ENCODE measurements at places on chromosomes 12 and 14.

DNA sequence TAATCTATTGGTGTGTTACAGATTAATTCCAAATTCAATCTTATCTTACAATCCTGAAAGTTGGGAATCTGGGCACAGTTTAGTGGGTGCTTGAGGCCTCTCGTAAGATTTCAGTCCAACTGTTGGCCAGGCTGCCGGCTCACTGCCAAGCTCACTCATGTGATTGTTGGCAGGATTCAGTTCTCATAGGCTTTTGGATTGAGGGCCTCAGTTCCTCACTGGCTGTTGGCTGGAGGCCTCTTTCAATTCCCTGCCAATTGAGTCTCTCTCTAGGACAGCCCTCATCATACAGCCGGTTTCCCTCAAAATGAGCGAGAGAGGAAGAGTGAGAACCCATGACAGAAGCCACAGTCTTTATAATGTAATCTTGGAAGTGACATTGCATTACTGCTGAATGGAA lies 123.5 kb upstream of the FBXO33 start:
- DNase-seq, result no peak

DNA sequence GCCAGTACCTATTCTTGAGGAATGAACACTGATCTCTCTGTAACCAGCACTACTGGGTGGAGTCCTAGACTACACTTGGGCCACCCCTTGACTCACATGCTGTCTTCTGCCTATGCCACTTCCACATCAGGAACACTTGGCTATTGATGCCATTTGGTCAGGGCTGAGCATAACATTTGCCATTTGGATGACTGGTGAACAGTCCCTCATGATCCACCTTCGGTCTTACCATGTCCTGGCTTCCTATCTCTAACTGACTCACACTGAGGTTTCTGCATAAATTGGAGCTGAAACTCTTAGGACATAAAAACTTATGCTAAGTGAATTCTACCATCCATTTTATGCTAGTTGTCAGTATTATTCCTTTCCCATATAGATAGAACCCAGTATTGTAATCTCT lies 91.7 kb upstream of the PELI2 start:
- no peak for DNase-seq

DNA sequence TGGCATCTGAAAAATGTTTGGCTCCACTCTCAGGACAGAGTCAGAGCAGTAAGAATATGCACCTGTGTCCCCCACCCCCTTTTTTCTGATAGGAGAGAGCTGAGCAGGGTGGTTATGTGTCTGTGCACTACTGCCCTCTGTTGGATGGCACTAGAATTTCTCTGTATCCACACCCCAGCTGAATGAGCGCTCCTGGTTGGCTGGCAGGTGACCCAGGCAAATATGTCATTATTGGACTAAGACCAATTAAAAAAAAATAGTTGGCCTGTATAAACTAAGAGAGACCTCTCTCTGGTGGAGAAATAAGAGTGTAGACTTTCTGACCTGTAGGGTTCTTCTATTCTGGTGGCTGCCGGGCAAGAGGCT lies 107.0 kb downstream of the PTCSC3 start:
- DNase-seq, result no peak

DNA sequence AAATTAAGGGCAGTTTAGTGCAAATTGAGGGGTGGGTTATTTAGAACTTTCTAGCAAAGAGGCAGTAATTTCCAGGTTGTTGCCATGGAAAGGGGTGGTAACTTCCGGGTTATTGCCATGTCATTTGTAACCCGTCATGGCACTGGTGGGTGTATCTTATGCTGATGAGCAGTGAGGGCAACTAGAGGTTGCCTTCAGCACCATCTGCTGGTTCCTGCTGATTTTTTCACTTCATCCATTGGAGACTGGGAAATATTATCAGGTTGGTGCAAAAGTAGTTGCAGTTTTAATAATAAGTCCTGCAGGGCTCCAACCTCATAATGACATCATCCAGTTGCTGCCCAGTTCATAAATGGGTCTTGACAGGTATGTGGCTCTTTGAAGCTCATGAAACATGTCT lies 24.4 kb upstream of the SERPINA4 start:
- no peak for DNase-seq

- DNase-seq, result no peak
These were observed 240.0 kb upstream of the TMEM132C start for GRCh38 chr12:128026696-128027574.

DNA sequence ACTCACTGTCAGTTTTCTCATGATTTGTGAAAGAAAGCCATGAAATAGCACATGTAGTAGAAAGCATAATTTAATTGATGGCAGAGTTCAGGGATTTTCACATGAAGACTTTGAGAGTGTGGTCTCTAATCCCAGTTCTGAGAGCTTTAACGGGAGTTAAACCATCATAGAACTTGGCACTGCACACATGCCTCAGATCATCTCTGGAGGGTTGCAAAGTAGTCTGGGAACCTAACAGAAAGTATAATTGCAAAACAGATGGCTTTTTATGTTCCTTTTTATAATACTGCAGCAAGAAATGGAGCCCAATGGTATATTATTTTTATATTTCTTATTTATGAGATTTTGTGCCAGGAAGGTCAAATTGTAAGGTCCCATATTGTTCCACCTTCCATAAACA lies 77.9 kb downstream of the BHLHE41 start:
- no peak for DNase-seq

DNA sequence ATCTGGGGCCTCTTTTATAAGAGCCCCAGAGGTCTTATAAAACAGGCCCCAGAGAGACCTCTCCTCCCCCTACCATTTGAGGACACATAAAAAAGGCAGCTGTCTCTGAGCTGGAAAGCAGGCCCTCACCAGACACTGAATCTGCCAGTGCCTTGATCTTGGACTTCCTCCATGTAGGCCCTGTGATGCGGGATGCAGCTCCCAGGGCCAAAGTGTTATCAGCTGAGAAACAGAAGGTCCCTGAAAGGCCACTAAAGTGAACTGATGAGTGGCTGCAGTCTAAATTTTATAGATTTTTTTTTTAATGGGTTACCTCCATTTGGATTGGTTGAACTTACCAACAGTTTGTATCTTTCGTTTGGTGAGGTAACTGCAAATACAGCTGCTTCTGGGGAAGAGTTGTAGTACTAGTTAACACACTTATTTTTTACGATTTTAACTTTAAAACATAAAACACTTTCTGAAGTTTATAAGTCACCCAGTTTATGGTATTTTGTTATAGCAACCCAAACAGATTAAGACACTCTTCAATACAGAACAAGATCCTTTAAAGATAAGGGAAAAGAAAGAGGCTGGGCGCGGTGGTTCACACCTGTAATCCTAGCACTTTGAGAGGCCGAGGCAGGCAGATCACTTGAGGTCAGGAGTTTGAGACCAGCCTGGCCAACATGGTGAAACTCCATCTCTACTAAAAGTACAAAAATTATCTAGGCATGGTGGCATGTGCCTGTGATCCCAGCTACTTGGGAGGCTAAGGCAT lies 5.6 kb upstream of the GUCY2C start:
- DNase-seq, result no peak

GRCh38 chr14:54170301-54170700 lies 213.7 kb upstream of the BMP4 start:
- DNase-seq, result no peak

DNA sequence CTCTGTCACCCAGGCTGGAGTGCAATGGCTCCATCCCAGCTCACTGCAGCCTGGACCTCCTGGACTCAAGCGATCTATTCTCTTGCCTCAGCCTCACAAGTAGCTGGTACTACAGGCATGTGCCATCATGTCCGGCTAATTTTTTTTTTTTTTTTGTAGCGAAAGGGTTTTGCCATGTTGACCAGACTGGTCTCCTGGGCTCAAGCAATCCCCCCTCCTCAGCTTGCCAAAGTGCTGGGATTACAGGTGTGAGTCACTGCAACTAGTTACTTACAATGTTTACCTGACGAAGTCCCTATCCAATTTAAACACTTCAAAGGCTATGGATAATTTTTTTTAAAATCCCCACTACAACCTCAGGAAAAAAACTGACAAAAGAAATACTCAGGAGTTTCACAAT lies 1.8 kb downstream of the KRR1 start:
- no peak for DNase-seq

GRCh38 chr12:62910549-62911169 lies 24.3 kb downstream of the PPM1H start:
- DNase-seq, result no peak

- DNase-seq, result no peak
These were observed 28.3 kb downstream of the ZNF664 start for GRCh38 chr12:124001343-124001742.

DNA sequence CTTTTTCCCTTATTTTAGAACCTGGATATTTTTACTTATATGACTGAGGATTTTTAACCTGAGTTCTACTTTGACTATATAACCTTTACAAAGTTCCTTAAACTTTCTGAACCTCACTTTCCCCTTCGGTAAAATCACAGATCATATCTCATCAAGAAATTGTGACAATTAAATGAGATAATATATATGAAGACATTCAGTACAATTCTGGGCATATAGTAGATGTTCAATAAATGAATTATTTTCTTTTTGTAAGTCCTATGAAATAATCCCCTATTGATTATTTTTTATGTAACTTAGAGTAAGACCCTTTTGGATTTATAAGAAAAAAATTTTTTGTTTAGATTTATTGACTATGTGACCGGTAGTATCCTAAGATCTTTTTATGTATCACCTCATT lies 17.6 kb upstream of the FAM177A1 start:
- no peak for DNase-seq

- DNase-seq, result no peak
These were observed 262.6 kb upstream of the TMTC1 start for GRCh38 chr12:30046376-30046775.

DNA sequence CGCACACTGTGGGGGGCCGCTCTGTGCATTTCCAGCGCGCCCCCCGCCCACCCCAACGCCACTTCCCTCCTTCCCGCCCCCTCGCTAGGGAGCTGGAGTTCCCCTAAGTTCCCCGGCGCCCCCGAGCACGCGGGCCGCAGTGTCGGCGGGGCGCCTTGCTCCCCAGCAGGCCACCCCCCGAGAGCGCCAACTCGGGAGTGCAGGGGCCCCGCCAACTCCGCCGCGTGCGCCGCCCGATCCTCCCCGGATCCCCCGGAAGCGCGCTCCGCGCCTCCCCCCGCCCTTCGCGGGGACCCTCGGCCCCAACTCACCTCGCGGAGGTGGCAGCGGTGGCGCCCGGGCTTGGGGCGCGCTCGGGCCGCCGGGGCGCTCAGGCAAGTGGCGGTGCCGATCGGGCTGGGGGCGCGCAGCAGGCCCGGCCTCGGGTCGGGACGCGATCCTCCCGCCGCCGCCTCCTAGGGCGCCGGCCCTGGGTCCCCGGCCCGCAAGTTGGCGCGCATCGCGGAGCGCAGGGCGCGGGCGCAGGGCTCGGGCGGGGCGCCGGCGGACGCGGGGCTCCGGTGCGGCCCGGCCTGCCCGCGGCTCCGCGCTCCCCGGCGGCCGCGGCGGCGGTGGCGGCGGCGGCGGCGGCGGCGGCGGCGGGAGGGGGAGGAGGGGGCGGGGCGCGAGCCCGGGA lies at the start of gene NCOR2:
NCOR2 (minus strand) TSS at position 616 of the 676 bp plus-strand sequence. CDS start 72,361 bp downstream, outside the sequence.
- peak; percentile 16 for DNase-seq

GRCh38 chr14:101873991-101874390 lies 90.4 kb upstream of the DYNC1H1 start:
- no peak for DNase-seq

DNA sequence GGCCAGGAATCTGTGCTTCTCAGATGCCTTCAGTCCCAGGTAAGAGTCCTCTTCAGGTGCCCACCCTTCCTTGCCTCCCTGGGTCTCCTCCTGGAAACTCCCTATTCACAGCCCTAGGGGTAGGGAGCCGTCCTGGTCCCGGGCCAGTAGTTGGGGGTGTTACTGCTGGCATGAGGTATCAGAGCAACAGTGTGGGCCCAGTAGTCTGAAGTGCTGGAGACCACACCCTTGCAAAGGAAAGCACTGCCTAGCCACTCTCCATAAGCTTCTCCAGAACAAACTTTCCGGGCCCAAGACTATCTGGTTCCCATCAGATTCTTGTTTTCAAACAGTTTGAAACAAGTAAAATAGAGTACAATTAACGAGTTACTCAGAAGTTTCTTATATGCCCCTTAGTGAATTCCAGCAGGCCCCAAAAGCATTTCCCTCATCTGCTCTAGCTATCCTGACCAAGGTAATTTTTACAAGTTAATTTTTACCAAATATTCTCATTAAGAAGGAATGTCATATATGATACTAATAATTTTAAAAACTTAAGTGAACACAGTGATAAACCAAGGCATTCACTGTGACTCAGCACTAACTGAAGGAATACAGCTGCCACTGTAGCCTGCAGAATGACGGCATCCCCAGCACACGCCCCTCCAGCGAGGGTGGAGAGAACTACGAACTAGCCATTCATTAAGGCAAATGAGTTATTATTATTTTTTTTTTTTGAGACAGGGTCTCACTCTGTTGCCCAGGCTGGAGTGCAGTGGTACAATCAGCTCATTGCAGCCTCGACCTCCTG lies 49.4 kb downstream of the MOK start:
- DNase-seq, result no peak

GRCh38 chr12:104957719-104958000 lies 430 bp downstream of the SLC41A2 start:
- DNase-seq, result no peak

- DNase-seq, result peak; percentile 29
These were observed 115.2 kb upstream of the PELI2 start for GRCh38 chr14:56002876-56003625.

DNA sequence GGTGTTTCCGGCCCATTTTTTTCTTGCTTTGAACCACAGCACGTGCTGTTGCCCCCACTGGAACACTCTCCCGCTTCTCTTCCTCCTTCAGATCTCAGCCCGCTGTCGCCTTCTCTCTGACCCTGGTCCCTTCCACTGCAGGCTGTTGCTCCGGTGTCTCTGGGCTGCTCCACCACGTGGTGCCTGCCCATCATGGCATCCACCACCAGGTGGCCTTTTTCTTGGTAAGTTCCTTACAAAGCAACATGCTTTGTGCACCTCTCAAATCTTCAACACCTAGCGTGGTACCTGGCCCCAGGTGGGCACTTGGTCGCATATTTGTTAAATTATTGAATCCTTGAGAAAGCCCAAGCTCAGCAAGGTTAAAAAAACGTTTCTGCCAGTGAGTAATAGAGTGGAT lies 19.1 kb downstream of the TUNAR start:
- DNase-seq, result no peak

GRCh38 chr14:25197885-25198284 lies 147.9 kb upstream of the STXBP6 start:
- DNase-seq, result no peak

- DNase-seq, result no peak
These were observed 86.4 kb downstream of the WSCD2 start for GRCh38 chr12:108215458-108215857.
